ENCODE measurements at places on chromosomes 4 and X.

DNA sequence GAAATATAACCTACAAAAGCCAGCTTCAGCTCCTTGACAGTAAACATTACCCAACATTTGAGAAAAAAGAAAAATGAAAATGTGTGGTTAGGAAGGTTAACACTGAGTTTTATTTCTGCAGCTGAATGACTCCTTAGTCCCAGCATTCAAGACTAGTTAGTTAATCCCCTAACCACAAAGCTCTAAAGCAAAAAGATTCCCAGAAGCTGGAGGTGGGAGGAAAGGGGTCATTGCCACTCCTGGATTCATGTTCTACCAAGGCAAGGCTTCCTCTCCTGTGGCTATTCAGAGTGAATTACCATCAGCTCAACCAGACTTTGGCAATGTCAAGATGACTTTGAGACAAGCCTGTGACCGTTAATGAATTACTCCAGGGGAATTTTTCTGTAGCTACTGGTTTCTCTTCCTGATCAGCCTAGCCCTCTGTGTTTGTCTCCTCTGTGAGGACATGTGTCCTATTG lies 63.6 kb downstream of the HADH start:
- DNase-seq = peak; percentile 67

DNA sequence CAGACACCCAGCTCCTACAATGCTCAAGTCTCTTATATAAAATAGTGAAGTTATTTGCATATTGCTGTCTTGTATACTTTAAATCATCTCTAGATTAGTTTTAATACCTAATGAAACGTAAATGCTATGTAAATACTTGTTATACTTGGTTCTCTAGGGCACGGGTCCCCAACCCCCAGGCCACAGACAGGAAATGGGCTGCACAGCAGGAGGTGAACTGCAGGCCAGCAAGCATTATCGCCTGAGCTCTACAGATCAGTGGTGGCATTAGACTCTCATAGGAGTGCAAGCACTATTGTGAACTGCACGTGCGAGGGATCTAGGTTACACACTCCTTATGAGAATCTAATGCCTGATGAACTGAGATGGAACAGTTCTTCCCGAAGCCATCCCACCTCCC lies 395.9 kb upstream of the EMCN start:
- no peak for DNase-seq

DNA sequence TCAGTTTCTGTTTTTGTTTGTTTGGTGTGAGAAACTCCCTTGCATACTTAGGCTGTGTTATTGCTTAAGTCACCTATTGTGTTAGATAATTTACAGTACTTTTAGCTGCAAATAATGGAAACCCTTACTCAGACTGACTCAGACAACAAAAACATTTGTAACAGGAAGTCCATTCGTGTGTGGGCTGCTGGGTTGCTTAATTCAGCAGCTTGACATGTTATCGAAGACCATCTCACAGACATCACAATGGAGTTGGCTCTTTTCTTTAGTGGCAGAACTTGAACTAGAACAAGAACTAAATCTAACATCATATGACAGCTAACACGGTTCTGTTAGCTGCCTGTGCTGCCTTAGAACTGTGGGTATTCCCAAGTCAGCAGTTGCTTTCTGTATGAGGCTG lies 9.9 kb upstream of the GABRE start:
- DNase-seq = no peak

DNA sequence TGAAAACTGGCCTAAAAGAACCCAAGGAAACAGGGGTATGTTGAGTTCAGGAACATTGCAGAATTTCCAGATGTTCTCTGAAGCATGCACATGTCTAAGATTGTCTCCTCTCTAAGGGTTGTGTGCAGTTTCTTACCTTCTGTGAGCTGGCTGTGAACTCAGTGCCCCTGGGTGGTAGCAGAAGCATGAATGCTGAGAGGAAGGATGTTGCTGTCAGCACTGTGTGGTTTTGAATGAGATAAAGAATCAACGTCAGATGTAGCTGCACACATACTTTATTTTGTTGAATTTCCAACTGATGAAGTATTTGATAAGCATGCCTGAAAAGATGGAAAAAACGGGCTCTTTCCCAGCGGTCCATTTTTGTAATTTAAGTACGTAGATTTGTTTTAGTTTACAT lies 23.8 kb upstream of the CD38 start:
- DNase-seq = no peak

DNA sequence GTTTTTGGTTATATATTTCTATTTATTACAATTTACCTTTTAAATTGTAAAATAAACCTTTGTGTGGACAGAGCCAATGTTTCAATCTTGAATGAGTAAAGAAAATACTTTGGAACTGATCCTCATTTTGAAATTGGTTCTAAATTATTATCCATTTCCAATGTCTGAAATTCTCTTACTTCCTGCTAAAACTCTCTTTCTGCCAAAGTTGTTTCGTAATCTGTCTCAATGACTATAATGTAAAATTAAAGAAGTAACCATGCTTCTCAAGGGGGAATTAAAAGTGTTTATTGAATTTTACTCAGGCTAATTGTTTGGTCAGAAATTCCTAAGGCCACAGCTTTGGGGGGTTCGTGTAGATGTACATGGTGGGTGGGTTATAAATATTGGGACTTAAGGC lies 34.8 kb downstream of the YIPF6 start:
- DNase-seq = no peak

GRCh38 chrX:22325096-22325495 lies 52.4 kb downstream of the CBLL2 start:
- no peak for DNase-seq

GRCh38 chrX:43552156-43552555 lies 103.9 kb upstream of the MAOA start:
- no peak for DNase-seq

- DNase-seq = no peak
Measured at GRCh38 chr4:89847571-89848325, 10.8 kb upstream of the SNCA start.

DNA sequence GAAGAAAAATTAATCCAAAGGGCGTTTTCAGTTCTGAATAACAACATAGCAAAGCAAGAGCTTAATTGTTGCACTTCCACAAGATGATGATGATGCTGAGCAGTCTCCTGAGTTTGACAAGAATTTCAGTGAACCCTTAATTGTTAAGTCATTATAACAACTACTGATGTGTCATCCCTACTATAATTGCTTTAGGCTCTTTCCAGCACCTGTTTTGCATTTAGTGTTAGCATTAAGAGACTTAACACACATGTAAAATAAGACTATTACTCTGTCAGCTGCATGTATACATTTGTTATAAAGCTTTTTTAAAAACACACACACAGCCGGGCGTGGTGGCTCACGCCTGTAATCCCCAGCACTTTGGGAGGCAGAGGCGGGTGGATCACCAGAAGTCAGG lies 37.9 kb upstream of the GALNT7 start:
- DNase-seq = no peak

GRCh38 chr4:17535242-17535641 lies 20.3 kb downstream of the CLRN2 start:
- DNase-seq = no peak

- DNase-seq = no peak
Measured at GRCh38 chr4:145521282-145521681, 39.6 kb downstream of the SMAD1 start.

GRCh38 chr4:85370400-85371032 lies 104.4 kb upstream of the ARHGAP24 start:
- no peak for DNase-seq

DNA sequence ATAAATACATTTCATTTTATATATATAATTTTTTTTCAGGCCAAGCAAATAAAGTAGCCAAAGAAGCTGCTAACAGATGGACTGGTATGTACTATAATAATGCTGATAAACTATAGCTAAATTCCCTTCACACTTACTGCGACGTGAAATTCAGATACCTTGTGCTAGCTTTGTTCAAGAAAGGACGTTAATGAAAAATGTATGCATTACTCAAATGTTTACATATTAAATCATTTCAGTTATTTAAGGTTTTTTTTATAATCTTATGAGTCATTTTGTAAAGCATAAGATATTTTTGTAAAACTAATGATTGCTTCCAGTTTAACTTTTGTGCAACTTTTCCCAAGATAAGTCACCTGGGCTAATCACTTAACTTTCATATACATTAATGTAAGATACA lies 57.2 kb upstream of the TMEM131L start:
- DNase-seq = no peak

GRCh38 chr4:44071959-44072955 lies 376.4 kb downstream of the KCTD8 start:
- DNase-seq = no peak

DNA sequence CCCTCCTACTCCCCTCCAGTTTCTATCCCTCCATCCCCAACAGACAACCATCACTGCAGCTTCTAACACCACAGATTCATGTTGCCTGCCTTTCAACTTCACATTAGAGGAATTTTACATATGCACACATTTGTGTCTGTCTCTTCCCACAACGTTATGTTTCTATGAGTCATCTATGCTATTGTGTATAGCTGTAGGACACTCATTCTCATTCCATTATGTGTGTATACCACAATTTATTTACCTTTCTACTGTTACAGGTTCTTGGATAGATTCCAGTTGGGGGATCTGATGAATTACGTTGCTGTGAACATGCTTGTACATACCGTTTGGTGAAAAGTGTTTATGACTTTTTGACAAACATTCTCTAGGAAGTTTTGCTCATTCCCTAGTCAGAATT lies 58.8 kb upstream of the TRPC3 start:
- DNase-seq = no peak

GRCh38 chrX:23366914-23367313 lies 32.3 kb downstream of the PTCHD1 start:
- no peak for DNase-seq

DNA sequence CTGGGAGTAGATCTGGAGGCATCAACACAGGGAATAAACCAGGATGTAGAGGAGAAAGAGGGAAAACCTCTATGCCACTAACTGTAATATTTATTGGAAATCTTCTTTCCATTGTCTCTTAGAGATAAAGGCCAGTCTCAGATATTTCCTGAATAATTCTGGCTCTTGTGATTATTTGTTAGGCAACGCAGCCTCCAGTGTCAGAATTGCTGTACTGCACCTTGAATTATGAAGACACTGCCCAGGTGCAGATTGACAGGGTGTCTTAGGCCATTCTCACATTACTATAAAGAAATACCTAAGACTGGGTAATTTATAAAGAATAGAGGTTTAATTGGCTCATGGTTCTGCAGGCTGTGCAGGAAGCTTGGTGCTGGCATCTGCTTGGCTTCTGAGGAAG lies 100.7 kb upstream of the ZDHHC15 start:
- DNase-seq = no peak

DNA sequence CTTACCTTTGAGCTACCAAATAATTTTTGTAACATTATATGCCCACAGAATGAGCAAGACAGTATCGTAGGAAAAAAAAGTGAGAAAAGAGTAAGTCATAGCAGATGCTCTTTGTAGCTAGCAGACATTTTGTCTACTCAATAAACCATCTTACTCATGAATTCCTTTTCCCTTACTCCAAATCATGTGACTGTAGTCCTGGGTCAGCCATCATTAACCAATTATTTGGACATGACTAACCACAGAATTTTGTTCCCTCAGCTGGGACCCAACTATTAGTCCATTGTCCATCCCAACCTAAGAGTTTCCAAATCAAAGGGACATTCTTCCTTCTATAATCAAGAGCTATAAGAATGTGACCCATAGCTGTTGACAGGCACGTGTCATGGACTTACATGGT lies 11.4 kb downstream of the UBE2D3 start:
- DNase-seq = no peak

DNA sequence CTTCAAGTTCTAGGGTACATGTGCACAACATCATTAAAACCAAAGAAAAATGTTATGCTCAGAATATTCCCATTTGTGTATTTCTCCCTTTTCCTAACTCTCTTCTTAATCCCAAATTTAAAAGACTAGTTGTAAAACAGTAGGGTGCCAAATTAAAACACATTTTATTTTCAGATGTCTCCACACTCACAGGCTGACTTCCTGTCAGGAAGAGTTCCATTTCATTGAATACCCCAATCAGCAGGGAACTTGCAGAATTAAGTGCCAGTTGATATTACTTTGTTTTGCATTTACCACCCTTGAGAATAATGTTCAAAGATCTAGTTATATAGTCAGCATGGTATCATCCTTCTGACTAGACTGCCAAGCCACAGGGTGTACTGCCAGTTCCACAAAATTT lies 207.9 kb downstream of the MAB21L2 start:
- DNase-seq = no peak

- DNase-seq = no peak
Measured at GRCh38 chr4:139256349-139256748, 23.7 kb downstream of the MGARP start.

DNA sequence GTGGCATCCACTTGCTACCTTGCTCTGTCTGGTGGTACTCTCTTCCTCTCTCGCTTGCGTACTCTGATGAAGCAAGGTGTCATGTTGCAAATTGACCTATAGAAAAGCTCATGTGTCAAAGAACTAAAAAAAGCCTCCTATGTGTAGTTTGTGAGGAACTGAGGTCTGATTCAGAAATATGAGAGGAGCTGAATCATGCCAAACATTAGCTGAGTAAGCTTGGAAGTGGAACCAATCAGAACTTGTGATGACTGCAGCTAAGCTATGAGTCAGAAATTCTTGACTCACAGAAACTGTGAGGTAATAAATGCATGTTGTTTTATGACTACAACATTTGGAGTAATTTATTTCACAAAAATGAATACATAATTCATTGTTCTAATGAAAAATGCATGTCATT lies 2138.8 kb downstream of the PCDH7 start:
- no peak for DNase-seq

GRCh38 chrX:151099001-151099400 lies 77.4 kb upstream of the GPR50 start:
- DNase-seq = no peak

DNA sequence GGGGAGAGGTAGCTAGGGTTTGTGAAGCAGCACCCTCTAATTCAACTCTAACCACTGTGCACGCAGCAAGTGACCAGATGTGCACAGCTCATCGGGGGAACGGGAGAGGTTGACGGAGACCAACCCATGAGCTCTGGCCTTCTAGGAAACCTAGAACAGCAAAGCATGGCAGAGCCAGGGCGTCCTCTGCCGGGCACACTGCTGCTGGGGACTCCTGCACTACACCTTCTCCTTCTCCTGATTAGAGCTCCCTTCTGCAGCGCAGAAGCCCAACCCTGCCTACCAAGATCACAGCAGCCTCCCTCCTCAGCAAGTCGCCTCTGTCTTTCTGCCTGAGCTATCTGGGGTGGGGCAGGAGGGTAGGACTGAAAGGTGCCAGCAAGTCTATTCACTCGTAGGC lies 252.3 kb upstream of the PSAPL1 start:
- no peak for DNase-seq

DNA sequence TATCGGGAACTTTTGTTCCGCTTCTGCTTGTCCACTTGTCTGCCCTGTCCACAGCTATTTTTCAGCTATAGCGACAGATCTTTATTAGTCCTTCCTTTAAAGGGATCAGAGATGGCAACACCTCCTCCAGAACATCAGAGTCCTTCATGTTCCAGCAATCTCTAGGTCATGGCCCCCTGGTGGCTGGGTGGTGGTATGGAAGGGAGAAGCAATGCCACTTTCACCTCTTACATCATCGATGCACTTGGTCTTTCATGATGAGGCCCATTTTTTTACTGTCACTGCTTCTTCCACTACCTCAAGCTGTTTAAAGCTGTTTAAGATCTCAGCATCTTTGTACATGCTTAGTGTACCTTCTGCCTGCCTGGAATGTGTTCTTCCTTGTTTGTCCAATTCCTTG lies 106.7 kb downstream of the ARHGAP6 start:
- DNase-seq = peak; percentile 20
